ENCODE measurements at places on chromosomes 3 and 15.

DNA sequence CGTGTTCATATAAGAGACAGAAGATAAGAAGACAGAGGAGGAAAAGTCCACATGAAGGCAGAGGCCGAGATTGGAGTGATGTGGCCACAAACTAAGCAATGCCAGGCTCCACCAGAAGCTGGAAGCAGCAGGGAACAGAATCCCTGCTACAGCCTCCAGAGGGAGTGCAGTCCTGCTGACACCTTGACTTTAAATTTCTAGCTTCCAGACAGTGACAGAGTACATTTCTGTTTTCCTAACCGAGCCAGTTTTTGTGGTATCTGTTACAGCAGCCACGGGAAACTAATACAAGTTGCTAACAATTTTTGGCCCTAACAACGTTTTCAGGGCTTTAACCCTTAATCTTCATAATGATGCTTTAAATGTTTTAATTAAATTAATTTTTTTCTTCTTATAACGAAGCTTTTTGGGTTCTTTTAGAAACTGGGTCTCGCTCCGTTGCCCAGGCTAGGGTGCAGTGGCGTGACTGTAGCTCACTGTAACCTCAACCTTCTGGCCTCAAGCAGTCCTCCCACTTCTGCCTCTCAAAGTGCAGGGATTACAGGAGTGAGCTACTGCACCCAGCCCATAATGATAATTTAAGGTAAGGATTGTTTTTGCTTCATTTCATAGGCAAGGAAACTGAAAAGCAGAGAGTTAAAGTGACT is 202.3 kb upstream of the PROK2 start:
- DNase-seq: no peak

GRCh38 chr3:75171630-75172230 is 492.4 kb upstream of the FRG2C start:
- no peak for DNase-seq

- DNase-seq: no peak
Measured at GRCh38 chr3:65596571-65597225, 442.0 kb downstream of the MAGI1 start.

GRCh38 chr15:75776065-75776423 is 63.4 kb upstream of the CSPG4 start:
- DNase-seq: no peak

GRCh38 chr15:39837454-39837853 is 54.8 kb upstream of the FSIP1 start:
- no peak for DNase-seq

DNA sequence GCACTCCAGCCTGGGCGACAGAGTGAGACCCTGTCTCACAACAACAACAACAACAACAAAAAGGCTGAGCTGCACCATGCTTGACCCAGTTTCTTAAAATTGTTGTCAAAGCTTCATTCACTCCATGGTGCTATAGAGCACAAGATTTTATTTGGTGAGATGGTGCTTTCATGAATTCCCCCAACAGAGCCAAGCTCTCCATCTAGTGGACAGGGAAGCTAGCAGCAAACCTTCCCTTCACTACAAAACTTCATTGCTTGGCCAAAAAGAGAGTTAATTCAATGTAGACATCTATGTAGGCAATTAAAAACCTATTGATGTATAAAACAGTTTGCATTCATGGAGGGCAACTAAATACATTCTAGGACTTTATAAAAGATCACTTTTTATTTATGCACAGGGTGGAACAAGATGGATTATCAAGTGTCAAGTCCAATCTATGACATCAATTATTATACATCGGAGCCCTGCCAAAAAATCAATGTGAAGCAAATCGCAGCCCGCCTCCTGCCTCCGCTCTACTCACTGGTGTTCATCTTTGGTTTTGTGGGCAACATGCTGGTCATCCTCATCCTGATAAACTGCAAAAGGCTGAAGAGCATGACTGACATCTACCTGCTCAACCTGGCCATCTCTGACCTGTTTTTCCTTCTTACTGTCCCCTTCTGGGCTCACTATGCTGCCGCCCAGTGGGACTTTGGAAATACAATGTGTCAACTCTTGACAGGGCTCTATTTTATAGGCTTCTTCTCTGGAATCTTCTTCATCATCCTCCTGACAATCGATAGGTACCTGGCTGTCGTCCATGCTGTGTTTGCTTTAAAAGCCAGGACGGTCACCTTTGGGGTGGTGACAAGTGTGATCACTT is 2.0 kb downstream of the CCR5 start:
- no peak for DNase-seq

- DNase-seq: no peak
Measured at GRCh38 chr3:192005989-192006388, 545.0 kb downstream of the PYDC2 start.

- no peak for DNase-seq
Measured at GRCh38 chr15:100124936-100125335, 216.8 kb downstream of the ADAMTS17 start.

GRCh38 chr15:44157679-44158078 is 37.4 kb downstream of the FRMD5 start:
- no peak for DNase-seq

GRCh38 chr15:40420071-40420713 is 14.6 kb downstream of the IVD start:
- DNase-seq: no peak

- DNase-seq: no peak
Measured at GRCh38 chr3:62995119-62995518, 119.9 kb upstream of the CADPS start.

DNA sequence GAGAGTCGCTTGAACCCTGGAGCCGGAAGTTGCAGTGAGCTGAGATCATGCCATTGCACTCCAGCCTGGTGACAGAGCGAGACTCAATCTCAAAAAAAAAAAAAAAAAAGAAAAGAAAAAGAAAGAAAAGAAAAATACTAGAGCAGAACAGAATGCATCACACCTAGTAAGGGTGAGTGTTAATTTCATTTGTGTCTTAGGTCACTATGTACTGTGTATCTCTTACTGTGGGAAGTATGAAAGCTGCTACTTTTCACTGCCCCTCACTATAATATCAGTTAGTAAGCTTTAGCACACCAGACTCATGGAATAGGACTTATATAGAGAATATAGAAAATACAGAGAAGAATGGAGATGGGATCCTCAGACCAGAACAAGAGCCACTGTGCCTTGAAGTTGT is 45.9 kb upstream of the RASA2 start:
- DNase-seq: no peak

DNA sequence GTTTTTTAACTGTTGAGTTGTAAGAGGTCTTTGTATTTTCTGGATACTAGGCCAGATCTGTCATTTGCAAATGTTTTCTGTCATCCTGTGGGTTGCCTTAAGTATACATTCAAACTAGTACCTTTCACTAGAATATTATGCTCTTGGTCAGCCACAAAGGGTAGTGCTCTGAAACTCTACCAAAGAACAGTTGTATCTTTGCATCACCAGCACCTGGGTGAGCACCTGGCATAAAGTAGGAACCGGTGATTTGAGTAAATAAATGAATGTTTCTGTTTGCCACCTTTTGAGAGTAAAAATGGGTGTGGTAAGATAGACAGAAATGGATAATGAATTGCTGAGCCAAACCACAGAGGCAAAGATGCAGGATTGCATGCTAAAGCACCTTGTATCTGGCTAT is 98.7 kb downstream of the SLCO3A1 start:
- no peak for DNase-seq

DNA sequence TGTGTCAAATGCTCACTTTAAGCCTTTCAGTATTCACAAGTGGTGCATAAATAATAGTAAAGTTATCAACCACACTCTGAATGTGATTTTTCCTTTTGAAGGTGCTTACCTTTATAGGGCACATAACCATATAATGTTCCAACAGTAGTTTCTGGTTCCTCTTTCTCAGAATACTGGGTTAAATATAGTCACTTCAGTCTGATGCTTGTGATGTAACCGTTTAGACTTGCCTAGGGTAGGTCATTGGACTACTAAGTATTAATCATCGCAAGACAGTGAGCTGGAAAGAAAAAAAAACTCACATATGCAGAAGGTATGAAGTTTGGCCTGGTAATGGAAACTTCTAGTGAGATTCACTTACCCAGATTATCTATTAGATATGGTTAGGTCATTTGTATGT is 1.9 kb downstream of the KBTBD8 start:
- no peak for DNase-seq

DNA sequence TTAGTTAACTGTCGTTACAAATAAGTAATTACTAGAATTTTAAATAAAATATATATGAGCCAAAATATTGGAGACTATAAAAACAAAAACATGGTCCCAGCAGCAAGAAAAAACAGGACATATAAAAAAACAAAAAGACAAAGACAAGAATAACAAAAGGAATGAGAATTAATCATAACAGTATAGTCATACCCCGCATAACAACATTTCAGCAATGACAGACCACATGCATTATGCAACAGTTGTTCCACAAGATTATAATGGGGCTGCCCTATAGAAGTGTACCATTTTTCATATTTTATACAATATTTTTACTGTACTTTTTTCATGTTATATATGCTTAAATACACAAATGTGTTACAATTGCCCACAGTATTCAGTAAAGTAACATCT is 5.6 kb downstream of the HLTF start:
- DNase-seq: no peak

- DNase-seq: no peak
Measured at GRCh38 chr15:83262594-83263315, 21.7 kb downstream of the BNC1 start.

GRCh38 chr3:80338366-80338765 is 570.6 kb upstream of the ROBO1 start:
- no peak for DNase-seq

GRCh38 chr3:110568246-110568645 is 503.4 kb upstream of the NECTIN3 start:
- DNase-seq: no peak

- DNase-seq: no peak
Measured at GRCh38 chr15:82650046-82650670, 3.0 kb upstream of the CPEB1 start.

DNA sequence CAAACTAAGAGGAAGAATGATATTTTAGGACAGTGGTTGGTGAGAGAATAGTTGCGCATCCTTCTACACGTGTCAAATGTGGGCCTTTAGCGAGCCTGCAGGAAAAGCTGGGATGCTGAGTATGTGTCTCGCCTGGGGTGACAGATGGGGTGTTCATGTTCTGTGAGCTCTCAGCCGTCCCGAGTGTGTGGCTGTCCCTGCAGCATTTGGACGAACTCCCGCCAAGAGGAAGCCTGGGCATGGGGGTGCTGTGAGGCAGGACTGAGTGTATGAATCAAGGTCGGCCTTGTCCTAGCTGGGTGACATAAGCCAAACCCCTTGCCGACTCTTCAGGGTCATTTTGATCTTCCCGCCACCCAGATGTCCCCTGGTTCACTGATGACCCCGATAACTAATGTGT is 94.8 kb downstream of the CACNA1D start:
- no peak for DNase-seq

GRCh38 chr3:186949281-186949982 is 19.1 kb downstream of the ST6GAL1 start:
- DNase-seq: no peak

GRCh38 chr15:37099319-37100108 is 835 bp downstream of the MEIS2 start:
- no peak for DNase-seq

GRCh38 chr3:38990621-38991020 is 61.1 kb downstream of the SCN11A start:
- no peak for DNase-seq

GRCh38 chr3:150216866-150217600 is 191.1 kb upstream of the TSC22D2 start:
- no peak for DNase-seq

DNA sequence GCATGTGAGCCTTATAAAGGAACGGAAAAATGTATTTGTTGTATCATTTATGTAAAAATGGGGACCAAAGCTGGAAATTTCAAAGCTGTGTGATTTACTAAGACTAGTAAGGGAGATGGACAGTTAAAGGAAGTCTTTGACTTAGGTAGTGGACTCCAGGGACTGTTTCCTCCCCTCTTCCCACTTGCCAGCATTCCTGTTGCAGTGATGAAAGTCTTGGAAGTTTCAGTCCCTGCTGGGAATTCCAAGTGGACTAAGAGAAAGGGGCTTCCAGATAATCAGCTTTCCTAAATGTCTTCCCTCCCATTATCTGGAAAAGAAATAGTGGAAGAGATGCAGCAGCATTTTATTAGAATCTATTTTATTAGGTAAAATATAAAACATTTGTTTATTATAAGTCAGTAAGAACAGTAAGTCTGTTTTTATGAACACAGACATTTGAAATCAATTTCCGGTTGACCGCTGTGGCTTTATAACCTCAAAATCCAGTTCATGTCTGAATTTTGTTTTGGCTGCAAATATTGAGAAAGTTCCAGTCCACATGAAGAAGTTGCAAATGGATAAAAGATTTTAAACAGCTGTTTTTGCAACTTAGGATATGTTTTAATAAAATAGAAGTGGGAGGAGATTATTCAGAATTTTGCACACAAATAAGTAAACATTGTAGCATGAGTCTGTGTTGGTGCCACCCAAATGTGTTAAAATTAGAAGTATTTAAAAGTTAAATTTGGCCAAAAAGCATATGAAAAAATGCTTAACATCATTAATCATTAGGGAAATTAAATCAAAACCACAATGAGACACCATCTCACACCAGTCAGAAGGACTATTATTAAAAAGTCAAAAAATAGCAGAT is 141.8 kb downstream of the IL20RB start:
- no peak for DNase-seq

DNA sequence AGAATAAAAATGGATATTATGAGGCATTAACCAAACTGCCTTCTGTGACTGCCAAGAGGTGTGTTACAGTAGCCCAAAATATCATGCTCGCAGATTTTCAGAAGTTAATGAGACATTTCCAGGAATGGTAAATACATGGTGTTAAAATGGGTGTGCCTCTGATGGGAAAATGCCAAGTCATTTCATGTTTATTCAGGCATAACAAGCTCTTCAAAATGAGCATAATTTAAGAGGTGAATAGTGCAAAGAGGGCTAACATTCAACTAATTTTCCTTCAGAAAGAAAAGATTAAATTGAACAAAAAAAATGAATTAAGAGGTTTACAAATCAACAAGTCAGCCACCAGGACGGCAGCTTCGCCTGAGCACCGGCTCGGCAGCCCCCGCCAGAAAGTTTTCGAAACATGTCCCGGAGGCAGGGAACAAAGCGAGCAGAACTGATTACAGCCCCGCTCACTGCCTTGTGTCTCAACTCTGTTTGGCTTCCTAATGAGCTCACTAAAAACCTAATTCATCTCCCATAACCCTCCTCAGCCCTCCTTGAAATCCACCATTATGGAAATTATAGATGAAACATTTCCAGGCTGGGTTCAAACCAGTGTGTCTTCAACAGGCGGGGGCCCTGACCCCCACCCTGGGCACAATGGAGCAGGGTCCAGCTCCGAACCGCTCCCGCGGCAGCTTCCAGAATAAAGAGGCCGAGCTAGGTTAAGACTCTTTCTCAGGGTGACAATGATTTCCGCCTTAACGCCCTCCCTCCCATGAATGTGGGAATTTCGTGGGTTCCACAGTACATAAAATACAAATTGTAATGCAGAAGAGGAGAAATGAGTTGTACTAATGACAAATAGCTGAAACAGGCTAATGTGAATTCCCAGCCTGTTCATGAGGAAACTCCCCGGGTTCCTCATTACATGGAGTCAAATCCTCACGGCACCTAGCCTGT is 43.9 kb downstream of the MEIS2 start:
- DNase-seq: no peak

- no peak for DNase-seq
Measured at GRCh38 chr15:38202361-38202760, 50.3 kb upstream of the SPRED1 start.

- DNase-seq: no peak
Measured at GRCh38 chr15:97893967-97894366, 66.5 kb upstream of the ARRDC4 start.

GRCh38 chr3:47910777-47911440 is 105.3 kb downstream of the MAP4 start:
- DNase-seq: no peak
